T-cell (primary cell): ENCODE measurements at places on chromosomes 1 and 21. TPM values are rescaled to one million over a fixed set of nuclear protein-coding genes. Genes with fewer than 3 reads are reported as not detected.

DNA sequence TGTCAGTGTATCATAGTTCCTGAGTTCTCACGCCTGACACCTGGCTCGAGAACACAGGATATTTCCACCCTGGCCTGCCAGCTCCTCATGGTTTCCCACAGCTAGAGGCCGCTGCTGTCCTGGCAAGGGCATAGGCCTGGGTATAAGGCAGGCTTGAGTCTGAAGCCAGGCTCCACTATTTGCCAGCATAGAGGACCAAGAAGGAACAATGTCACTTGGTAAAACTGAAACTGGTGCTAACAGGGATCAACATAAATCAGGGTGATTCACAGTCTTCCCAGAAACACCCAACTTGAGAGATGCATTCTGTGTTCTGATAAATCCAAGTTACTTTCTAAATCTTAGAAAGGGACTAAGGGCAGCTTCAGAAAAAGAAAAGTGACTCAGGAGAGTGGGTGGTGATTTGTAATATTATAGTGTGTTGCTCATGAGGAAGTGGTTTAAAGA is 6.9 kb upstream of the S100A2 start:
- DNase-seq, result peak; percentile 60

- no peak for DNase-seq
These were observed 35.3 kb upstream of the PAXBP1 start for GRCh38 chr21:32806810-32807386.

- DNase-seq, result no peak
These were observed 328.0 kb upstream of the B3GALT2 start for GRCh38 chr1:193514397-193514796.

GRCh38 chr1:59318271-59318860 is 21.5 kb downstream of the FGGY start:
- DNase-seq, result no peak

DNA sequence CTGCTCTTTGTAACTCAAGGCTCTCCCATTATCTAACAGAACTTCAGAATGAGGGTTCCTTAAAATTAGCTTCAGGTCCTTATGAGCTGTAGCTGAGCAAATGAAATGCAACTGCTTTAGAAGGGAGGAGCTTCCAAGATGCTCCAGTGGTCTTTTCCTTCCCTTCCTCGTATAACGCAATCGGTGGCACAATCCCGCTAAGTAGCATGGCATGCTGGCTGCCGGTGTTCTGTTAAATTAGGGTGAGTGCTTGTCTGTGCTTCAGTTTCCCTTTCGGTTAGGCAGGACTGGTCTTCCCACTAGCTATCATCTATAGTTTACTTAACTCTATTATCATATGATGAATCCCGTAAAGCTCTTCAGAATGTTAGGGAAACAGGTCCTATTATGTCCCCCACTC is 917 bp downstream of the KIAA0040 start:
- no peak for DNase-seq

DNA sequence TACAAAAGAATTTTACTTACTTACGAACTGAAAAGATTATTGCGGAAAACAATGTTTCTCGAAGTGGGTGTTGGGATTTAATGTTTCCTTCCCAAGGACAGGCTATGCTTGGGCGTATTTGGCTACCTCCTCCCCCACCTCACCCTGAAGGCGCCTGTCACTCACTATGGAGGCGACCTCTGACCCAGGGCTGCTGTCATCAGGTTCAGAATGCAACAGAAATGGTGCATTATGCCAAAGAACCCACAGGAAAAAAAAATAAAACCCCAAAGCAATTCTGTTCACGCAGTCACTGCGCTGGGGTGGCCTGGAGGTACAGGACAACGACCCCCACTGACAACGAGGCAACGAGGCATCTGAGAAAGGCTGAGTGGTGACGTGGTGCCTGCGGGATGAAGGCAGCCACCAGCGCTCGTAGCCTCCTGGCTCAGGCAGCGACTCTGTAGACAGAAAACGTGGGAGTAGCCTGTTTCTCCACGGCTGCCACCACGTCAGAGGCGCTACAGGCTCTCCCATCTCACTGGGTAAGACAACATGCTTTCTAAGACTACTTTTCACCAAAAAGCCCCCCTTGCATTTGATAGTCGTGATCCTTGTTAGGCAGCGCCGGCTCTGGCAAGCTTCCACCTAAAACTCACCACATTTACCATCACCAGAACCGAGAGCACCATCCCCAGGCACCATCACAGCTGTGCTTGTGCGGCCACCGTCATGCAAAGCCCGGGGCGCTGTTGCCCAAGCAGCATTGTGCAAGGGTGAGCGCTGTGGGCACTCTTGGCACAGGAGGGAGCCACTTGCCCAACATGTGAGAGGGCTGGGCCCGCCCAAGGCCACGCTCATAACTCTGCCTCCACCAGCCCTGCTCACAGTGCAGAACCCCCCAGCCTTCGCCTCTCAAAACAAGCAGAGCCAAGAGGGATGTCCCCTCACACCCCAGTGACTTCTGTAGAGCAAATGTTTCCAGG is 14.3 kb downstream of the NADK start:
- no peak for DNase-seq

DNA sequence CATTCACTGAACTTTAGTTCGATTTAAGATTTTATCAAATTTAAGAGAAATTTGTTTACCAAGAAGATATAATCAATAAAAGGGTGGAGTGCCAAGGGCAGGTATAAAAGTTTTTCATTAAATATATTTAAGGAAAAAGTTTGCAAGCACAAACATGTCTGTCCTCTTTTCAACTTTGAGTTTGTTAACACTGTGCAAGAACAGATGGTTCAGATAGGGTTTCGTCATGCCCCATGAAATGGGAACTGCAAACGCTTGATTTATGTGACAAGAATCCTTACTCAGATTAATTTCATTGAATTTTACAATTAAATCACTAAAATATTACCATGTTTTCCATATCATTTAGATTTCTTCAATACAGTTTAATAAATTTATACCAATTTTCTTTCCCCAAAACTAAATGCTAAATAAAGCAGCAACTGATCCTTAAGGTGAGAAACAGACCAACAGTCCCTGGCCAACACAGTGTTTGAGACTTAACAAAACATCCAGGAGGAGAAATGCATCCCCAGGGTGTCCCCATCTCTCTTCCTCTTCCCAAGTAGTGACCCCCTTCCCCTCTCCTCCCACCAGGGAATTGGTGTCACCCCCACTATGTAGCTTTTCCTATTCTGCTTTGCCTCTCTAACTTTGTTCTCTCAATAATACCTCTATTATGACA is 292.9 kb downstream of the LTN1 start:
- DNase-seq, result no peak

DNA sequence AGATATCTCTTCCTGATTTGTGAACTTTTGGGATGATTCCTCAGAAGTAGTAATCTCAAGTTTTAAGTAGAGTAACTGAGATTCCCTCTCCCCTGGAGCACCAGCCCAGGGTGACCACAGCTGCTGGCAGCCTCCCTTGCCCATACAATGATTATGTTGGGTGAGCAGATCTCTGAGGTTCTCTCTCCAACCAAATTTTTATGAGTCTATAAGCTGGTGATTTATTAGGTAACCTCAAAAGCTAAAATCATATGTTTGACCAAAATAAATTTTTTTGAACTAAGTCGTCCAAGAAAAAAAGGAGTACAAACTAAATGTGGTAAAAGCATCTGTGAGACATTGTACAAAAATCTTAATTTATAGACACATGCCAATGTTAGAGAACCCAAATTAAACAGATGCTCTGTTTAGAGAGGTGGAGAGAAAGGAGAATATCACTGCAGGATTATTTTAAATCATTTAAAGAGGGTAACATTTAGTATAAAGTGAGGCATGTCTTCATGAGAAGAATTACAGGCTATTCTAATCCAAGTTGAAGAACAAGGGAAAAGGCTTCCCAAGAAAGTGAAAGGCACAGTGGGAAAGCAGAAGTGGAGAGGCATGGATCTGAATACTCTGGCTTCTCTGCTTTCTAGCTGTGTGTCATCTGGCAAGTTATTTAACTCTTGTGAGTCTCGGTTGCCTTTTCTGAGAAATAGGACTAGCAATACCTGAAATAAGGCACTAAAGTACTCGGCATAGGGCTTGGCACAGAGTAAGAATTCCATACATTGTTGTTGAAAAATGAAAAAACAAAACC is 2.5 kb downstream of the AKNAD1 start:
- DNase-seq, result no peak

Gene DHRS3
- 56.4 TPM for total RNA-seq

DNA sequence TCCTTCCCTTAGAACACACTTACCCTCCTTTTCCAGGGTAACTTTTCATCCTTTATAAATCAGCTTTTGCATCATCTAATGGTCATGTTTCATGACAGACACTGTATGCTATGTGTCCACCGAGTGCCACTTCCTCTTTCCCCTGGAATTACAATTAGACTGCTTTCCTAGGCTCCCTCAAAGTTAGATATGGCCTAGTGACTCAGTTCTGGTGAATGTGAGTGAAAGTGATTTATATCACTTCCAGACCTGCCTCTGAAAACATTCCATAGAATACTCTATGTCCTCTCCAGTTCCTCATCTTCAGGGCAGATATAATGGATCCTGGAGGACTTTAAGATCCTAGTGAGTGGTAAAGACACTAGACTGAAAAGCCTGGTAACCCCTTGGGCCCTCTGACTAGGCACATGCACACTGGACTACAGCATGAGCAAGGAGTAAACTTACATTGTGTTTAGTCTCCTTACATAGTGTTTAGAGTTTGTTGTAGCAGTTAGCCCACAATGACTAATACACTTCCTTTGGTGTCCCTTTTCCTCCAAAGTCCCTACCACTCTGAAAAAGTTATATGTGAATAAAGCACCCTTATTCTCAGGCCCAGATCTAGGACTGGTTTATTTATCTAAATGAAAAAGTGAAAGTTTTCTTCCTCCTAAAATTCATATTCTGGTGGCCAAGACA is 59.3 kb downstream of the GPR88 start:
- DNase-seq, result no peak

Gene TRIM67
- total RNA-seq, result not detected

Gene C1orf226
- total RNA-seq, result not detected

DNA sequence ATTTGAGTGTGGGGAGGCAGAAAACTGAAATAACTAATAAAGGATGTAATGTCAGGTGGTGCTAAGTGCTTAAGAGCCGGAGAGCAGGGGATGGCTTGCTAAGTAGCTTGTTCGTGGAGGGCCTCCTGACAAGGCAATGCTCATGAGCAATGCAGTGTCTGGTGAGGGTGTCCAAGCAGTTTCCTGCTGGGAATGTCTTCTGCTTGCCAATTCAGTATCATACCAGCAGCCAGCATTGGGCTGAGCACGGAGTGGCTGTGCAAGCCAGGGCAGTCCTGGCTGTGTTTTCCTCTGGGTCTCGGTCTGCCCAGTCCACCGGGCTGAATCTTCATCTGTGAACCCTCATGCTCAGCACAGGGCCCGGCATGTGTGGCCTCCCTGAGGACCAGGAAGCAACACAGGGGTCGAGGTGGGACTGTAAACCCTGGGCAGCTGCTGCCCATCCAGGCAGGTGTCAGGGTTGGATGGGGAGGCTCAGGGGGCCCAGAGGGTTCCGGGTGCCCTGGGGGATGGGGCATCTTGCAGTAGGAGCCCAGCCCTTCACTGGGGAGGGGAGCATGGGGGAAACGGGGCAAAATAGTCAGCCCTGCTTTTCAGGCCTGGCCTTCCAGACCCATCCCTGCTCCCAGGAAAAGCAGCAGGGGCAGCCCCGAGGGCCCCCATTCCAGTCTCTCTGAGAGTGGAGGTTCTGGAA is 27.5 kb downstream of the EDN2 start:
- DNase-seq, result no peak

DNA sequence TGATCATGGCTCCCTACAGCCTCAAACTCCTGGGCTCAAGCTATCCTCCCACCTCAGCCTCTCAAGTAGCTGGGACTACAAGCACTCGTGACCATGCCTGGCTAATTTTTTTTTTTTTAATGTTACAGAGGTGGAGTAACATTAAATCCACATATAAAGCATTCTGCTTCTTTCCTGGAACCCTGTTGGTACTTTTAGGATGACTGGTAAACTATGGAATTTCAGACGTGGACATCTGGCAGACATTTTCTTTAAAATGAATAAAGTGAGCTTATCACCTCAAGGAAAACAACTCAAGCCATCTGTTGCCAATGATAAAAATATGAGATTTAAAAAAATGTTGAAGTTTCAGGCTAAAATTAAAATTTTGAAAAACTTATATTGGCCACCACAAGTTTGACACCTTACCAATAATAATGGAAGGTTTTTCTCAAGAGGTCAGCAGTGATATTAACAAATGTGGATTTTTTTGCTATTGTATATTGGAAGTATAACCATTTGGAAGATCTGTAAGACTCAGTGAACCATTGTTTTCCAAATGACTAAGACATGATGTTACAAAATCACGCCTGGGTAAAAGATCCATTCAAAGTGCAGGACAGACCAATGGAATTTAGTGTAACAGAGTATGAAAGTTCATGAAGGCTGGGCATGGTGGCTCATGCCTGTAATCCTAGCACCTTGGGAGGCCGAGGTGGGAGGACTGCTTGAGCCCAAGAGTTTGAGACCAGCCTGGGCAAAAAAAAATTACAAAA is 52.7 kb upstream of the EIF4G3 start:
- no peak for DNase-seq

GRCh38 chr1:5826601-5827000 is 165.6 kb downstream of the NPHP4 start:
- no peak for DNase-seq

GRCh38 chr1:193538003-193538354 is 351.6 kb upstream of the B3GALT2 start:
- no peak for DNase-seq

- no peak for DNase-seq
These were observed 2.6 kb upstream of the FCRL6 start for GRCh38 chr1:159799446-159799985.

Gene IKBKE
- 81.4 TPM for total RNA-seq

Gene S100A1
- not detected for total RNA-seq

Gene FAM151A
- not detected for total RNA-seq

DNA sequence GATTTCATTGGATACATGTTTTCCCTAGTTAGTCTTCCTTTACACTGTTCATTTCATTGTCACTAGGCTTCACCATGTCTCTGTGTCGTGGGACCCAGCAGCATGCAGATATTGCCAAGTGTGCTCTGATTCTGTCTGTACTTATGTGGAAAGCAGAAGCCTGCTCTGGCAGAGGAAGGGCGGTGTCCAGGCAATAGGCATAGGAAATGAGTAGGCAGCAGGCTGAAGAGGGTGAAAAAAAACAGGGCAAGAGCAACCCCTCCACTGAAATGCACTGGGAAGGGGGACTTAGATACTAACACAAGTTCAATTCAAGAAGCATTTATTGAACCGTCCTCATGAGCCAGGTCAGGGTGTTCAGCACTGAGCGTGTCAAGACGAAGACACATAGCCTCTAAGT is 85.2 kb upstream of the VAV3 start:
- no peak for DNase-seq

Gene ERICH3
- not detected for total RNA-seq

DNA sequence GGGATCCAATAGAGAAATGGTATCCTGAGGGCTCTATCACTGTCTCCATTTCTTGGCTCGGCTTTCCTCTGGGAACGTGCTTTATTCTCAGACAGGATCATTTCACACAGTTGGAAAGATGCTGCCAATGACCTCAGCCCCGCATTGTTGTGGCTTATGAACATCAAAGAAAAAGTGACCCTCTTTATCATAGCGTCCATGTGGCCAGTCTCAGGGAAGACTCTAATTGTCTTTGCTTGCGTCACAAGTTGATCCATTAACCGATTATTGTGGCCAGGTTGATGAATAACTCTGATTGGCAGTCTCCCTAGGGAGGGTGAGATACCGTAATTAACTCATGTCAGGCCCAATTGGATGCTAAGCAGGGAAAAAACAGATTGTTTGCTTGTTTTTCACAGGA is 10.4 kb upstream of the TMEM9 start:
- DNase-seq, result no peak

Gene TMEM167B
- 36.7 TPM for total RNA-seq

Gene SPRR2F
- total RNA-seq, result not detected

GRCh38 chr1:150226486-150226885 is 9.4 kb downstream of the ANP32E start:
- DNase-seq, result no peak

GRCh38 chr1:100130552-100131077 is 2.1 kb downstream of the SASS6 start:
- DNase-seq, result no peak
